T follicular helper cell (primary cell): ENCODE measurements at places on chromosomes 1 and 21.

GRCh38 chr1:171623651-171624331, 1.7 kb downstream of the MYOCOS start:
- no peak for DNase-seq

DNA sequence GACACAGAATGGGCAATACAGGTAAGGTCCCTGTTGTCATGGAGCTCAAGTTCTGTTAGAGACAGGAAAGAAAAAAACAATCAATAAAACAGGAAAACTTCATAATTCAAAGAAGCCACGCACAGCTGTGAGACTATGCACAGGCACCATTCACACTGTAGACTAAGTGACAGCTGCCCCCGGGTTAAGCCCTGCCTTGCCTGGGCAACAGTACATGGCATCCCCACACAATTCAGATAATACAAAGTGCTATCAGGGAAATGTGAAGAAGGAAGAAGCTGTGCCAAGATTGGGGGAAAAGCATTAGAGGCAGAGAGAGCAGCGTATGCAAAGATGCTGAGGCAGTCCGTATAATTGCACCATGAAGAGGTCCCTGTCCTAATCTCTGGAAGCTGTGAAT, 9.0 kb upstream of the KCNE2 start:
- no peak for DNase-seq

GRCh38 chr1:220691053-220691684, 1.0 kb downstream of the C1orf115 start:
- no peak for DNase-seq

GRCh38 chr1:76074321-76075187, at the start of gene ST6GALNAC3:
Gene ST6GALNAC3 (plus strand): TSS chr1:76074746.
- DNase-seq: peak; percentile 70

DNA sequence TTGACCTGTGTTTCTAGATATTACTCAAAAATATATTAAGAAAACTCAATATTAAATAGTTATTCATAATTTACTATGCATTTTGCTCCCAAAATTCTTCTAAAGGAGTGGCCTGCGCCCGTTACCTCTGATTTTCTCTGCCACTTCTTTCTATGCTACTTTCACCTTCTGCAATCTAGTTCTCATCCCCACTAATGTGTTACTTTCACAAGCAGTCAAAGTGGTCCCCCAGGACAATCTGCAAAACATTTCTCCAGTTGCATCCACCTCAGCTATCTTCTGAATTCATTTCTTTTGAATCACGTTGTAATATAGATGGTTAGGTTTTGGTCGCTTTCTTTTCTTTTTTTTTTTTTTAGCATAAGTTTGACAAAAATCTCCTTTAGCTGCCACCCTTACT, 13.4 kb downstream of the INSL5 start:
- no peak for DNase-seq

DNA sequence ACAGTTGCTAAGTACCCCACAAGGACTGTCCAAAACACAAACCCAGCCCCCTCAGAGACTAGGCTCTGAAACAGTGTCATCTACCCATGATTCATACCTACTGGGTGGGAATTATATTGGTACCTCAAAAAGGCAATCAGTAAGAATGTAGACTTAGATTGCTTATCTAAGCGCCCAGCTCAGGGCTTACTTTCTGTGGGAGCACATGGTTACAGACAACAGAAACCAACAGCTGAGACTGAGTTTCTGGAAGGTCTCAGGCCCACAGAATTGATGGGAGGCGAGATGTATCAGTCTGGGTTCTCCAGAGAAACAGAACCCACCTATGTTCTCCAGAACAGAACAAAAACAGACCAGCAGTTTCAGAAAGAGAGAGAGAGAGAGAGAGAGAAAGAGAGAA, 147.3 kb upstream of the KAZN start:
- no peak for DNase-seq
